Daoy (cell line): ENCODE measurements at places on chromosomes 11 and 22.

DNA sequence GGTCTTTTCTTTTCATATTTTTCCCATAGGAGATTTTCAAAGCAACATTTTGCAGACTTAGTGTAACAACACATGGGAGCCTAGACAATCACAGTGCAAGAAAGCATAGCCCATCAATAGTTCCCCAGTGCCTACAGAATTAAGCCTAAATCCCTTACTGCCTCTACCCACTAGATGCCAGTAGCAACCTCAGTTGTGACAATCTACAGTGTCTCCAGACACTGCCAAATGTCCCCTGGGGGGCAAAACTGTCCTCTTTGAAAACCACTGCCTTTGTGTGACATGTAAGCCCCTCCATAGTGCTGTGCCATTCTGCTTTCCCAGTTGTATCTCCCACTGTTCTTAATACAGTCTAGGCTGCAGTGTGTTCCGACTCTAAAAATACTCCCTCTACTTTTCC is 1329.0 kb downstream of the LRRC4C start:
- DNase-seq: no peak

- DNase-seq: no peak
Observed at GRCh38 chr11:37406651-37407050, 808.6 kb upstream of the RAG2 start.

GRCh38 chr11:113077379-113077778 is 116.2 kb downstream of the NCAM1 start:
- no peak for DNase-seq

DNA sequence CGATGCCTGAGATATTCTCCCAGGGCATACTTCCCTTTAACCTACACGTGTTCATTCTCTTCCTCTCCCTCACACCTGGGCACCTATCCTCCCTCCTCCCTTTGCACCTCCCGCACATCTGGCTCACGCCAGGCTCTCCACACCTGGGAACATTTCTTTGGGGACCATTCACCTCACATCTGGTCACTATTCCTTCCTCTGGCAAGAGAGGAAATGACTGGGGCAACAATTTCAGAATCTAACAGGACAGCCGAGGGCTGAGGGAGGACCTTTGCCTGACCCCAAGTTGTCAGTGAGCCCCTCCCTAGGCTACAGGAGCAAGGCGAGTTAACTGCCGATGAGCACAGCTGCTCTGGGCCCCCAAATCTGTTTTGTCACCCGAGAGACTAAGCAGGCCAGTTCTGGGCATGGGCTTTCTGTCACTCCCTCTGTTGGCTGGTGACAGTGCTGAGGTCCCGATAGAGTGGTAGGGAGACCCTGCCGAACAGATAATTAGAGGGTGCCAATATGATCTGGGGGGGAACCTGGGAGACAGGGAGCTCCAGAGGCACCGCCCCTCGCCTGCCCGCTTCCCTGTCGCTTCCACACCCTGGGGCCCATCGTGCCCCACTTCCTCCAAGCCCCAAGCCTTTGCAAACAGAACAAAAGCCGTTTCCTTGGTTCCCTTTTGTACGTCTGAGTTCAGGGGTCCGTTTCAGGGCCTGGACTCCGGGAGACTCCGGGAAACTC is 45.6 kb downstream of the EIF3F start:
- no peak for DNase-seq

GRCh38 chr11:62435846-62436660 is 17.2 kb downstream of the SCGB1A1 start:
- DNase-seq: no peak

- no peak for DNase-seq
Observed at GRCh38 chr22:41555325-41555982, 5.4 kb upstream of the CSDC2 start.

DNA sequence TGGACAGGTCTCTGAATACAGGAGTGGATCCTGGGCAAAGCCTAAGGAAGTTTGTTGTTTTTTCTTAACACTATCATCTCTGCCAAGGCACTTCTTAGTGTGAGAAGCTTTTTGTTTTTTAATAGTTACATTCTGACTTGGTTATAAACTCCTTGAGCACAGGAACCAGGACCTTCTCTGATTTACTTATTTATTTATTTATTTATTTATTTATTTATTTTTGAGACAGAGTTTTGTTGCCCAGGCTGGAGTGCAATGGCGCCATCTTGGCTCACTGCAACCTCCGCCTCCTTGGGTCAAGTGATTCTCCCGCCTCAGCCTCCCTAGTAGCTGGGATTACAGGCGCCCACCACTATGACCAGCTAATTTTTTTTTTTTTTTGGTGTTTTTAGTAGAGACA is 11.0 kb downstream of the RNF185 start:
- no peak for DNase-seq

- peak; percentile 92 for DNase-seq
Observed at GRCh38 chr22:27110665-27111451, 453.5 kb downstream of the MIAT start.

DNA sequence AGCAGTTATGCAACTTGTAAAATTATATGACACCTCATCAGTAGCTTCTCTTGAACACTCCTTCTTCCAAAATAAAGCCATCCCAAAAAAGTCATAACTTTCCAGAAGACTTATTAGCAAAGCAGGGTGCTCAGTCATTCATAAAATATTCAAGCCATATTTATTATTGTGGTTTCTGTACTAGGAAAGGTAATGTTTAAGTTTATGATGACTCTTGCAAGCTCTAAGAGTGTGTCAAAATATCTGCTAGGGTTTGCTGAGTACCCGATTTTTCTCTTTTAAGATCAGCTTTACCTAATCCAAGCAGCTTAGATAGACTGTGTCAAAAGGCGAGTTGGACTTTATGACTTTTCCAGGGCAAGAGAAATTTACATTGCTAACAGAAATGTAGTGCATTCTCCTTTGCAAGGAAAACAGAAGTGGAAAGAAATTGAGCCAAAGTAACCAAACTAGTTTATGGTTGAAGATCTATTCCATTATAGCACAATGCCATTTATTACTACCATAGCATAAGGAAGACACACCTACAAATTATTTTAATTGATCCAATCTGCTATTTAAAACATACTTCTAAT is 98.0 kb upstream of the SOX6 start:
- DNase-seq: no peak

GRCh38 chr11:84865257-84865656 is 761.9 kb downstream of the DLG2 start:
- DNase-seq: no peak

GRCh38 chr22:27461470-27461869 is 340.1 kb downstream of the MN1 start:
- peak; percentile 88 for DNase-seq

DNA sequence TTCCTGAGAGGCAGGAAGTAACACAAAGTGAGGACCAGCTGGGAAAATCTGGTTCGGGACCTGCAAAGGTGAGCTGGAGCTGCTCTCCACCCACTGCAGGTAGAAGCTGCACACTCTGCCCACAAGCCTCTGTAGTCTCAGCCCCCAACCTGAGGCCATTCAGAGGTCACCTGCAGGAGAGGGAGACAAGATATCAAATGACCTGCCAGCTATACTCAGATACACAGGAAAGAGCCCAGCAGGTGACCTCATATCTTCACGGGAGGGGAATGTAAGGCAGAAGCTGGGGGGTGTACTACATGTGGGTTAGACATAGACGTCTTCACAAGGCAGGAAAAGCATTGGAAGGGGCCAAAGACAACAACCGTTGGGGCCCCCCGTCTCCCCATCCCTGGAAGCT is 86.1 kb downstream of the APIP start:
- peak; percentile 8 for DNase-seq

DNA sequence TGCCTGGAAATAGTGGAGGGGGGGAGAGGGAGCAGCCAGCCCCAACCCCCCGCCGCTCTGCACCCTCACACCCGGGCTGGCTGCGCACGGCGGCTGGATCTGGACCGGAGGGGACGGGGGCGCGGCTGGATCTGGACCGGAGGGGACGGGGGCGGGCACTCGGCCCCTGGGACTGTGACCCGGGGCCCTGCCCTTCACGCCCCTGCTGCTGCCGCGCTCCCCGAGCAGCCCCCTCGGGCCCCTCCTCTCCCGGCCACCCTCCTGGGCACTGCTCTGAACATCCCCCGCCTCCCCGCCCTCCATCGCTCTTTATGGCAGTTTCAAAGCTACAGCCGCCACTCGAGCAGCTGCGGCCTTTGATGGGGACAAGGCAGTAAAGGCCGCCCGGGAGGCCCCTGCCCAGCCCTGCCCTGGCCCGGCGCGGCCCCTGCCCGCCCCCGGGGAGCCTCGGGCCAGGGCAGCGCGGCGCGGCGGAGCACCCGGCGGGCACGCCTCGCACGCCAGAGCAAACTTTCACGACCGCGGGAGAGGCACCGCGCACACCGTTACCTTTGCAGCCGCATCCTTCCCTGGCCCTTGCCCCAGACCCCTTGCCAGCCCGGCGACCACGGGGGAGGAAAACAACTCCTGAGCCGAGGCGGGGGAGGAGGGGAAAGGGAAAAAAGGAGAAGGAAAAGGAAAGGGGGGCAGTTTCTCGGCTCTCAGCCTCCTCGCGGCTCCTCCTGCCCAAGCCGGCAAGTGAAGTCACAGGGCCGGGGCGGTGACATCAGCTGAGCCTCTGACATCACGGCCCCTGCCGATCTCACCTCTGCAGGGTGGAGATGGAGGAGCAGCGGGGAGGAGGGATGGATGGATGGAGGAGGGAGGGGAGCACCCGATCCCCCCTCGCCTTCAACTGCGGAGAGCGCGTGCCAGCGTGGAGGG is 13.1 kb upstream of the TCF20 start:
- DNase-seq: no peak
